Choroid plexus epithelial cell (primary cell): ENCODE measurements at places on chromosomes 12 and 14.

DNA sequence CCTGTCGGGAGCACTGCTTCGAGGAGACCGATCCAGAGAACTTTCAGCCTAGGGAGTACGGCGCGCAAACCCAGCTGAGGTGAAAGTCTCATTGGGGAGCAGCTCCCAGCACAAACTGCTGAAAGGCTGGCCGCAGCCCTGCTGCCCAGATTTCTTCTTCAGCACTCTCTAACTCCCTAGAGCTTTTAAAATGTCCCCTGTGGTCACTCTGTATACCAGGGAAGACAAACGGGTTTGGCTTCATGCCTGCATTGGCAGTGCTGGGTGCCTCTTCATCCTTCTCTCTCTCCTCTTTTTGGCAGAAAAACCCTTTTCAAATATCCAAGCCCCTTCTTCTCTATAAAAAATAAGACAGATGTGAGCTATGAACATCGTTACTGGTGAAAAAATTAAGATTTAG, 34.9 kb downstream of the BBS10 start:
- no peak for DNase-seq

GRCh38 chr14:92560106-92560865, 46.7 kb downstream of the RIN3 start:
- DNase-seq, result no peak

GRCh38 chr14:62658631-62659030, 386.6 kb downstream of the KCNH5 start:
- no peak for DNase-seq

GRCh38 chr14:23139874-23140273, 20.8 kb upstream of the CEBPE start:
- DNase-seq, result no peak

DNA sequence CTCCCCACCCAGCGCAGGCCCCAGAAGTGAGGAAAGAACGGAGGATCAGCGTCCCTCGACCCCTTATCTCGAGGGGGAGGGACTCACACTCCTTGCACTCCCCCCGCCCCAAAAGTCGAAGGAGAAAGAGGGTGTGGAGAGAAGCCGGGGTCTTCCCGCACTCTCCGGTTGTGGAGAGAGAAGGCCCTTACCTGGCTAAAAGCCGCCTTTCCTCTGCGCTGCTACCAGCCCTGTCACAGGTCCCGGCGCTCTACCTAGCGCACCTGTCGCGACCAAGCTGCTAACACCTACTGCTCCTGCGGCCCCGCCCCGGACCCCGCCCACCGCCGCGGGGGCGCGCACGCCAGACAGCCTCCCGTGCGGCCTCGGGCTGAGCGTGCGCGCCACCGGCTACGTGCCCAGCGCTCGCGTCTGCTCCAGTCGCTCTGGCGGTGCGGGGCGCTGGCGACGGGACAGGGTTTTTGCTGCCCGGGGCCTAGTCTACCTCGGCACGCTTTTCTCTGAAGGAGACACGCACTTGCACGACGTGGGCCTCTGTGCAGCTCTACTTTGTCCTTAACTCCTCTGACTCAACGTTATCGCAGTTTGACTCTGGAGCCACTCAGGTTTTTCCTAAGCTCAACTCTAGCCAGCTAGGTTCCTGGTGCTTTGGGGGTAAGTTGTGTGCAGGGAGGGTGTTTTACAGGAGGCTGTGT, at the start of gene LIMA1:
LIMA1 (minus strand) TSS at position 292 of the 695 bp plus-strand sequence. CDS start 34,769 bp downstream, outside the sequence.
- DNase-seq, result peak; percentile 87

DNA sequence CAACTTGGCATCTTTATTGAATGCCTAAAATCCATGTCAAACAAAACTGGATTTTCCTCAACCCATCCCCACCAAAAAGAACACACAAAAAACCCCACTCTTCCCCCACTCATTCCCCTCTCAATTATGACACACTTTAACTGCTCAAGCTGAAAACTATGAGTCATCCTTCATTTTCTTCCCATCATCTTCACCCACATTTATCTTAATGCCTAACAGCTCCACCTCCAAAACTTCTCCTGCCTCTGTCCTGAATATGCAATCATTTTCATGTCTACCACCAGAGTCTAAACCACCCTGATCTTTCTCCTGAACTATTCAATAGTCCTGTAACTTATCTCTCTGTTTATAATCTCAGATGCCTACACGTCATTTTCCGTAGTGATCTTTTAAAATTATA, 239.7 kb downstream of the BCAT1 start:
- peak; percentile 44 for DNase-seq

GRCh38 chr12:97235102-97235501, 227.5 kb upstream of the RMST start:
- no peak for DNase-seq
